ENCODE measurements at places on chromosomes 4 and X. TPM values are rescaled to one million over a fixed set of nuclear protein-coding genes. Genes with fewer than 3 reads are reported as not detected.

The KLKB1 gene
- 1.9 TPM for polyA plus RNA-seq

The TRO gene
- 157 TPM for polyA plus RNA-seq

The ZAR1 gene
- polyA plus RNA-seq, result not detected

The OTUD6A gene
- not detected for polyA plus RNA-seq

The FAM9C gene
- polyA plus RNA-seq, result 0.57 TPM

The NEXMIF gene
- 10.8 TPM for polyA plus RNA-seq

The CDX4 gene
- not detected for polyA plus RNA-seq

The DOK7 gene
- polyA plus RNA-seq, result 1.2 TPM

DNA sequence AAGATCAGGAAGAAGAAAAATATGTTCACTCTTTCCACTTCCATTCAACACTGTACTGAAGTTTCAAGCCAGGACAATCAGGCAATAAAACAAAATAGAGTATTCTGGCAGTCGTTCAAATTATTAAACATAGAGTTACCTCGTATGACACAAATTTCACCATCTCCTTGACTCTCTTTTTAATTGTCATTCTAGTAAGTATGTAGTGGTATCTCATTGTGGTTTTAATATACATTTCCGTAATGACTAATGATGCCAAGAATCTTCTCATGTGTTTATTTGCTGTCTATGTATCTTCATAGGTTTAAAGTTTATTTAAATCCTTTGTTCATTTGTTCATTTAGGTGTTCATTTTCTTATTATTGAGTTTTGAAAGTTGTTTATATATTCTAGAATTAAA is 352.2 kb downstream of the IDS start:
- no peak for DNase-seq

GRCh38 chrX:119482041-119482440 is 13.8 kb downstream of the SLC25A5 start:
- no peak for DNase-seq

GRCh38 chr4:90051999-90052398 is 75.2 kb upstream of the CCSER1 start:
- DNase-seq, result no peak

GRCh38 chr4:14627038-14627437 is 375.2 kb upstream of the CPEB2 start:
- DNase-seq, result no peak

DNA sequence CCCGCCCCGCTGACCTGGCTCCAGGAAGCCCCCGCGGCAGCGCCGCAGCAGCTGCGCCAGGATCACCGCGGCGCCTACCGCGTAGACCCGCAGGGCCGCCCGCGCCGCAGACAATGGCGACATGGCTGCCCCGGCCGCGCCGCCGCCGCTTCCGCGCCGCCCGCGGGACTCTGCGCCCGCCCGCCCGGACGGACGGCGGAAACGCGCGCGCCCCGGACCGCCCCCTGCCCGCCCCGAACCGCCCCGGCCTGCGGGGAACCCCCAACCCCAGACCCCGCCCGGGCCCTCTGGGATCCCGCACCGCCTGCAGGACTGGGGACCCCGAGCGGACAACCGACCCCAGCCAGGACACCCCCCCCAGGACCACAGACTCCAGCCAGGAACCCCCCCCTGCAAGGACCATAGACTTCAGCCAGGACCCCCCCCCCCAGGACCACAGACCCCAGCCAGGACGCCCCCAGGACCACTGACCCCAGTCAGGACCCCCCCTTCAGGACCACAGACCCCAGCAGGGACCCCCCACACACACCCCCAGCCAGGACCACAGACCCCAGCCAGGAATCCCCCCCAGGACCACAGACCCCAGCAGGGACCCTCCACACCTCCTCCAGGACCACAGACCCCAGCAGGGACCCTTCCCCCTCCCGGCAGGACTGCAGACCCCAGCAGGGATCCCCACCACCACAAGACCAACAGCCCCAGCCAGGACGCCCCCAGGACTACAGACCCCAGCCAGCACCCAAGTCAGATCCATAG is at the start of the genes DHRSX and ZBED1:
DHRSX (minus strand) TSS at position 174 of the 756 bp plus-strand sequence; CDS start at position 123, 51 bp downstream.
ZBED1 (minus strand) TSS at position 174 of the 756 bp plus-strand sequence. CDS start 10,257 bp downstream, outside the sequence.
- DNase-seq, result no peak

DNA sequence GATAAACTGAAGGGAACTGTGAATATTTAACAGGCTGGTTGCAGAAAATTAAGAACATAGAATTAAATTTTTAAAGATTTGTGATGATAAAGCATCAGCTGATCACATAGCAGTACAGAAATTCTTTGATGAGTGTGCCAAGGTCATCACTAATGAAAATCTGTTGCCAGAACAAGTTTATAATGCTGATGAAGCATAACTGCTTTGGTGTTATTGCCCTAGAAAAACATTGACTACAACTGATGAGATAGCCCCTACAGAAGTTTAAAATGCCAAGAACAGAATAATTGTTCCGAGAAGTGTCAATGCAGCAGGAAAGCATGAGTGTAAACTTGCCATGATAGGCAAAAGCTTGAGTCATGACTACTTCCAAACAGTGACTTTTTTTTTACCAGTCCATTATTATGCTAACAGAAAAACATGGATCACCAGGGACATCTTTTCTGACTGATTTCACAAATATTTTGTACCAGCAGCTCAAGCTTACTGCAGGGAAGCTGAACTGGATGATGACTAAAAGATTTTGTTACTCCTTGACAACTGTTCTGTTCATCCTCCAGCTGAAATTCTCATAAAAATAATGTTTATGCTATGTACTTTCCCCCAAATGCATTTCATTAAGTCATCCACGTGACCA is 1136.6 kb downstream of the FAT4 start:
- no peak for DNase-seq

DNA sequence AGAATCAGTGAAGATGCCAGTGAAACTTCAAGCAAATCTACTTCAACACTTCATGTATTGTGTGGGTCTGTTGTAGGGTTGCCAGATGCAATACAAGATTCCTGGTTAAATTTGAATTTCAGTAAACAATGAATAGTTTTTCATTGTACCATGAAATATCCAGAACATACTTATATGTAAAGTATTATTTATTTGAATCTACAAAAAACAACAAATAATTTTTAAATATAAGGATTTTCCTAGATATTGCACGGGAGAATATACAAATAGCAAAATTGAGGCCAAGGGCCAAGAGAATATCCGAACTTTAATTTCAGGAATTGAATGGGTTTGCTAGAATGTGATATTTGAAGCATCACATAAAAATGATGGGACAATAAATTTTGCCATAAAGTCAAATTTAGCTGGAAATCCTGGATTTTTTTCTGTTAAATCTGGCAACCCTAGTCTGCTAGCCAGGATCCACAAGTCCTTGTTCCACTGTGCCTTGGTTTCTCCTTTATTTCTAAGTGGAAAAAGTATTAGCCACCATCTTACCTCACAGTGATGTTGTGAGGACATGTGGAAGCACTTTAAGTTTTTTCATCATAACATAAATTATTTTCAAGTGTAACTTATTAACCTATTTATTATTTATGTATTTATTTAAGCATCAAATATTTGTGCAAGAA is 2.3 kb downstream of the CXCL8 start:
- DNase-seq, result no peak

- no peak for DNase-seq
Measured at GRCh38 chrX:139720136-139720535, 12.2 kb upstream of the MCF2 start.

DNA sequence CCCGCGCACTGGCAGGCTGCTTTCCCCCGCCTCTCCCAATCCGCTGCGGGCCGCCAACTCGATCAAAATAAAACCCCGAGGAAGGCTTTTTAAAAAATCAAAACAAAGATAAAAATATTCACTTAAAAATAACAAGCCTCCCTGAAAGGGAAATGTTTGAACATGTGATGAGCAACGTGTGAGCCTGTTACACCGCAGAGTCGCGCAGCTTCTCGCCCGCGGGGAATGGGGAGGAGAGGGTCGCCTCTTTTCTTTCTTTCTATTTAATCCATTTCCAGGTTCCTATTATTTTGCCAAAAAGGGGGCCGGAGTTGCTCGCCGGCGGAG is 326.0 kb upstream of the F9 start:
- no peak for DNase-seq

DNA sequence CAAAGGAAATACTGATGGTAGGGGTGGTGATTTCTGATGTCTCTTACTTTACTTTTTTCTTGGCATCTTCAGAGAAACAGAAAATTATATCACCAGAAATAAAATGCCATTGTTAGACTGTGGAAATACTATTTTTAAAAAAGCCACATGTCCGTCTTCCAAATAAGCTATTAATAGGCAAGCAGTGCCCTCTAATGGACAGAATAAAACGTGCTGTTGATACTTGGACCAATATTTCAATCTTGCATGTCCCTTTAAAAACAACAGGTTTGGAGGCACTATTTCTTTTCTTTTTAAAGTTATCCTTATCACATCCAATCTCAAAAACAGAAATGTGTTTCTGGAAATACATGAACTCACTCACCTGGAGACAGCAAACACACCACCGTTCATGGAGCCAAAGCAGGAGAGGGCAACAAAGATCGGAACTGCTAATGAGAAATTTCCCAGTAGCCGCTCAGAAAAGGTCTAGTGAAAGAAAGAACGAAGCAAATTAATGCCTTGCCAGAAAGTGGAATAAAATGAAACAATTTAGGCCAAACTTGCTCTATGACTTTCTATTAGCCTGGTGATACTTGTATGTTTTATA is 59.2 kb downstream of the SLC7A11 start:
- DNase-seq, result no peak

DNA sequence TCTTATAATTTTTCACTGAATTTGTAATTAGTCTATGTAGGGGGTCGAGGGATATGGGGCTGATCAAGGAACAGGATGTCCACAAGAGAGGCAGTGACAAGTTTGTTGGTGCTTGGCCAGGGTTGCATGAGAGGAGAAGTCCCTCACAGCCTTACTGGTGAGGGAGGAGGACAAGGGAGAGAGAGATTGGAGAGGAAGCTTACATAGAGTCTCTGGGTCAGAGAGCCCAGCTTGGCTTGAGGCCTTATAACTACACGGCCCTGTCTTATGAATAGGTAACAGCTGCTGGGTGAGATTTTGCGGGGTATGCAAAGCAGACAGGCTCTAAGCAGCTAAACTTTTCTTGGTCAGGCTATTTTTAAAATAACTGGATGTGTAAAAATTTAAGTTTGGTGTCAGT is 37.9 kb upstream of the OTUD4 start:
- no peak for DNase-seq

- DNase-seq, result no peak
Measured at GRCh38 chrX:56107320-56107719, 124.8 kb upstream of the KLF8 start.

DNA sequence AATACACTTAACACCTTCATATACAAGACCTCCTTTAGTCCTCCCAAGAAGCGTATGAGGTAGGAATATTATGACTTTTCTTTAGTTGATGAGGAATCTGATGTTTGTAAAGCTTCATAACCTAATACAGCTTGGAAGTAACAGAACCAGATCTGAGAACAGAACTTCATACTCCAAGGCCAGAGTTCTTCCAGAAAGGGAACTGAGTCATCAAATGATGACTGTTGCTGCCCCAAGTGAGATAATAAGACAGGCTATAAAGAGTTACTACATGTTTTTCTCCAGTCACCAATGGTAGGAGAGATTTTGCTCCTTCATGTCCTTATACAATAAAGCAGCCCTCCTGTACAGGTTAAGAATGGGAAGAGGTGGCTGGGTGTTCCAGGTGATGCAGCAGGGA is 74.3 kb upstream of the ANXA3 start:
- no peak for DNase-seq

- no peak for DNase-seq
Measured at GRCh38 chr4:164350061-164350460, 403.9 kb upstream of the SMIM31 start.

DNA sequence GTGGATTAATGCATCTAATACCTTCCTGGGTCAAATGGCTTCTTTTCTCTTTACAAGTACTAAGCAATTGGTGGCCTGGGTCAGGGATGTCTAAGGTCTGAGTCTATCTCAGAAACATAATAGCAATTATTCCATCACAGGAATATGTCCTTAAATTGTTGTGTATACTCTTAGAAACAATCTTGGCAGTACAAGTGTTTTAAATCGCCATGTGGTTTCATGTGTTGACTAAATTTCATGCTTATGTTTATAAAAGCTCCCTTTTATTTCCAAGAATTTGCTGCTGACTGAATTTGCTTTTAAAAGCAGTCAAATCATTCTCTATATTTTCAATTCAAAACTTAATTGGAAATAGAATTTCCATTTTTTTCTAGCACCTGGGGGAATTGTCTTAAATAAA is 125.3 kb upstream of the PACRGL start:
- DNase-seq, result no peak

GRCh38 chr4:75048208-75048879 is 115.4 kb downstream of the PARM1 start:
- DNase-seq, result no peak

- DNase-seq, result no peak
Measured at GRCh38 chr4:100129774-100130173, 60.5 kb downstream of the DDIT4L start.

DNA sequence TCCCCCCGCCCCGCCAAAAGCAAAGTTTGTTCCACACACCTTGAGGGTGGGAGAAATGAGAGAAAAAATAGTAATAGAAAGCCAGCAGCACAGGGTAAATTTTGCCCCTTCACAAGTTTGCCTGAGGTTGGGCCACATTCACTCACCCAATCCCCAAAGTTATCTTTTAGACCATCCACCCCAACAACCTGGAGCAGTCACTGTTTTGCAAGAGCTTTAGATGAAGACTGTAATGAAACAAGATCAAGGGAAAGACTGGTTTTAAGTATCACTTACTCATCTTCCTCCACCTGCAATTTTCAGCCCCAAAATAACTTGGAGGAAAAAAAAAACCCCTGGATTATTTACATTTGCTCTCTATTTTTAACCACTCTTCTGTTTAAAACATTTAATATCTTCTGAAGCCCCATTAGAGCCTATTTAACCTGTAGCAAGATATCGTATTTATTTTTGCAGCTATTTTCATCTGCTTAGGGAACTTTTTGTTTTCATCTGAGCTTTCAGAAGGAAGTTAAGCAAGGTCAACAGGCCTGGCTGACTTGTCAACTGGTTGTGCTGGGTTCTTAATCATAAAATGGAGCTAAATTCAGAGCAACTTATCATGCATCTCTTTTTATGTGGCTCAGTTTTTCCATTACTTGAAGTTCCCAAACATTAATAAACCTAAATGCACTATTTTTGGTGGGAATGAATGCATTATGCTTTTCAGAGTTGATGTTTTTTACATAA is 24.6 kb upstream of the TBL1X start:
- DNase-seq, result no peak

- DNase-seq, result no peak
Measured at GRCh38 chr4:165782623-165783022, 90.4 kb upstream of the TLL1 start.

- DNase-seq, result no peak
Measured at GRCh38 chrX:32985544-32985943, 225.8 kb downstream of the DMD start.

GRCh38 chr4:143391895-143392294 is 55.2 kb downstream of the GAB1 start:
- no peak for DNase-seq

GRCh38 chr4:185730387-185730786 is 81.6 kb downstream of the SORBS2 start:
- no peak for DNase-seq

Data from left renal pelvis (tissue), 4 donors.